Astrocyte of the cerebellum (primary cell): ENCODE measurements at places on chromosomes 3 and 15.

DNA sequence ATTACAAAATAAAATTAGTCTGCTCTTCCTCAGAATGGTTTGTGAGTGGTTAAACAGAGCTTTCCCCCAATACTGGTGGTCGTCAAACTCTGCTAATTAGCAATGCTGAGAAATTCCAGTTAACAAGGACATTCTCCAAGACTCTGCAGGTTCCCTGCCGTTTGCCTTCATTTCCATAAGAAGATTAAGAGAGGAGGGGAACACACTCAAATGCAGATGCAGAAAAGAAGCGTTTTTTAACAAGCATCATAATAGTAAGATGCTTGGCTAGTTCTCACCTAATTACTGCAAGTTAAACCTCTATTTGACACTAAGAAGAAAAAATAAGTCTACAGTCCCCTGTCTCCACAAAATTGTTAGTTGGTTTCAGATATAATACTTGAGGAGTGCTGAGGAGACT lies 3.7 kb upstream of the SOX2 start:
- DNase-seq, result no peak

DNA sequence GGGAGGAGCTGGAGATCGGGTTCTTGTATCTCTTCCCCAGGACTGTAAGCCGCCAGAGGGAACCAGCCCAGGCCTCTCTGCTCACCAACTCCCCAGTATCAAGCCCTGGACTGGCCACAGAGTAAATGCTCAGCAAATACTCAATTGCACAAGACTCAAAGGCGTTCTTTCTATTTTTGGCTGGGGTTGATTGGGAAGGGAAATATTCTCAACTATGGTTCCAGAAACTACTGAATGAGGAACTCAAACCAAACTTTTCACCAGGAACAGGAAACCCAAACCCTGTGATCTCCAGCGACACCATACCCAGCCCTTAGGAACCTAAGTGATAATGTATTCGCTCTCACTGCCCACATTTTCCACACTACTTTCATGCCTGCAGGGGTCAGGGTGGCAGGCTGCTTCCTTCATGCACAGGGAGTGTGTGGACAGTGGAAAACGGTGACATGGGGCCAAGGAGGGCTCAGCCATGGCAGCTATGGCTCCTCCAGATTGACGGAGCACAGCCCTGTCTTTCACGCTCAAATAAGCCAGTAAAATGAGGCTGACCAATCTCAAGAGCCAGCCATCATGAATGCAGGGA lies 124.7 kb upstream of the RAD18 start:
- no peak for DNase-seq

DNA sequence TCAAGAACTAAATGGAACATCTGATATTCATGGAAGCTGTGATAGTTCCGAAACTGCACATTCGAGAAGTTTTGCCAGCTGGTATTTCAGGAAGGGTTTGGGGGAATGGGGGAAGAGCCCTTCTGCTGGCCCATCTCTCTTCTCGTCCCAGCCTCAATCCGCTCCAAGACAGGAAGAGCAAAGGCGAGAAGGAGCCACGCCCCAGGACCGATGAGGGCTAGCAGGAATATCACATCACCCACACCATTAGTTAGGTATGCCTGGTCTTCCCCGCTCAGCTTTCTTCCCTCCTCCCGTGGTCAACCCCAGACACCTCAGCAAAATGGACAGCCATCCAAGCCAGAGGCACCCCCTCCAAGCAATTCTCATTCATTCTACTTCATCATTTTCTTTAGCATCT lies 14.9 kb upstream of the PCSK6 start:
- DNase-seq, result no peak

DNA sequence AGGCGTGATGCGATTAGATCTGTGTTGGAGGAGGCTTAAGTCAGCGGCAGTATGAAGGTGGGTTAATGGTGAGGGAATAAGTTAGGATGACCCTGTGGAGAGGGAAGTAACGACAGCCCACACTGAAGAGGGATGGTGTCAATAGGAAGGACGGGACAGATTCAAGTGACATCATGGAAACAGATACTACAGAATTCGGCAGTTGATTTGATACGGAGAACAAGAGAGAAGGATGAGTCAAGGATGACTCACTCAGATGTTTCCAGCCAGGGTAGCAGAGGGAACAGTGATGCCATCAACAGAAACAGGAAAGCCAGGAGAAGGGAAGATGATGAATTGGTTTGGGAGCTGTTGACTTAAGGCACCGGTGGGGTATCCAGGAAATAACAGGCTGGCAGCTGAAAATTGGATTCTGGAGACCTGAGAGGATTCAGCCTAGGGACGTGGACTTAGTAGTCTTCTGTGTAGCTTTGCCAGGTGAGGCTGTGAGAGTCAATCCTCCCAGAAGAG lies 38.0 kb downstream of the SHC4 start:
- peak; percentile 53 for DNase-seq

DNA sequence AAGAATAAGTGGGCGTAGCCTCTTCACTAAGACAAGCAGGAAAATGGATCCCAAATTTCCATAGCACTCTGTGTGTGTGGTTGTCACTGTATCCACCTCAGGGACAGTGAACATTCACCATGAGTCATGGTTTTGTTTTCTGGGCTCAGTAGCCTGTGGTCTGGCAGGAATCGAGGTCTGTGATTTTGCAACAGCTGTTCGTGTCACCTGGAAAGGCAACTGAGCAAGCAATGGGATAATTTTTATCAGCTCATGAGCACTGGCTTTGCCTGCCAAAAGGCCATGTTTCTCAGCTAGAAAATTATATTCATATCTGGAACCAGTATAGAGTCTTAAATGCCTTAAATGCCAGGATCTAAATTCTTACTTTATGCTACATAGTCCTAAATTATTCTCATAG lies 60.9 kb downstream of the STRIT1 start:
- DNase-seq, result peak; percentile 88

- no peak for DNase-seq
Observed at GRCh38 chr15:69734699-69735098, 282.1 kb downstream of the RPLP1 start.
